GM12892 (cell line): ENCODE measurements at places on chromosomes 13 and 19.

- no peak for DNase-seq
These were observed 19.0 kb downstream of the VSTM2B start for GRCh38 chr19:29544656-29545360.

GRCh38 chr13:33352041-33352440 is 66.5 kb upstream of the STARD13 start:
- no peak for DNase-seq

DNA sequence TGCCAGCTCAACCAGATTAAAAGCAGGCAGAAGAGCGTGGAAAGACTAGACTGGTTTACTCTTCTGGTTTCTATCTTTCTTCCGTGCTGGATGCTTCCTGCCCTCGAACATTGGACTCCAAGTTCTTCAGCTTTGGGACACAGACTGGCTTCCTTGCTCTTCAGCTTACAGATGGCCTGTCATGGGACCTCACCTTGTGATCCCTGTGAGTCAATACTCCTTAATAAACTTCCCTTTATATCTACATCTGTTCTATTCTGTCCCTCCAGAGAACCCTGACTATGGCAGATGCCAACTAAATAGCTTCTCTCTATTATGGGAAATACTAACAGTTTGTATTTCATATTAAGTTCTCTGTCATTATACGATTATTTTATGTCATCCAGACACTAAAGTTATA is 609.1 kb downstream of the LMO7 start:
- DNase-seq, result no peak

DNA sequence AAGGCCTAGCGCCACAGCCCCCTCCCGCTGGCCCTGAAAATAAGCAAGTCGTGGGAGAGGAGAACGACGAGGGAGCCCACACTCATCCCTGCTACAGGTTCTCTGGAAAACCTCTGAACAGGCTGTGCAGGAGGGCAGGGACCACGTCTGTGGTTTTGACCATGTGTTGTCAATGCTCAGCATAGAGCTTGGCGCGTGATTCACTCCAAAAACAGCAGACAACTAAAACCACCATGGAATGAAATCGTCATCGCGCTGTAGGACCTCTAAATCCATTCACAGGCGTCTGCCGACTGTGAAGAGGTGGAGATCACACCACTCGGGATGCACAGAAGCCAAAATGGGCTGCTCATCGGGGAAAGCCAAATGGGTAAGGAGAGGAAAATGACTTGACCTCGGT is 121.3 kb downstream of the COL4A1 start:
- no peak for DNase-seq

DNA sequence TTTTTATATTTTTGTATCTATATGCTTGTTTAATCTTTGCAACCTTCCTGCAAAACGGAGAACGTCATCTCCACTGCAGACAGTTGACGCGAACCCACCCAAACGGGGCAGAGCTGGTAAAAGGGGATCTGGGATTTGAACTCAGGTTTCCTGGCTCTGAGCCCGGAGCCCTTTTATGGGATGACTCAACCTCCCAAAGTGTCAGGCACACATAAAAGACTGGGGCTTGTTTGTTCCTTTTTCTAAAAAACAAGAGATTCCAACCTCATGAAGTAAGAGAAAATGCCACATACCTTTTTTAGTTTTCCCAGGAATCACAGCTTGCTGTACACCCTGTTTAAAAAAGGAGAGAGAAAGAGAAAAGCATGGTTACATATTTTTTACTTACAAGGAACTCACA is 78.9 kb downstream of the GADD45B start:
- no peak for DNase-seq

GRCh38 chr19:17873786-17874757 is 2.3 kb downstream of the SLC5A5 start:
- peak; percentile 88 for DNase-seq

- peak; percentile 82 for DNase-seq
These were observed at the start of gene ETHE1 for GRCh38 chr19:43526884-43527859. Gene ETHE1 (minus strand): TSS chr19:43527201. CDS start chr19:43527177, 24 bp downstream.

DNA sequence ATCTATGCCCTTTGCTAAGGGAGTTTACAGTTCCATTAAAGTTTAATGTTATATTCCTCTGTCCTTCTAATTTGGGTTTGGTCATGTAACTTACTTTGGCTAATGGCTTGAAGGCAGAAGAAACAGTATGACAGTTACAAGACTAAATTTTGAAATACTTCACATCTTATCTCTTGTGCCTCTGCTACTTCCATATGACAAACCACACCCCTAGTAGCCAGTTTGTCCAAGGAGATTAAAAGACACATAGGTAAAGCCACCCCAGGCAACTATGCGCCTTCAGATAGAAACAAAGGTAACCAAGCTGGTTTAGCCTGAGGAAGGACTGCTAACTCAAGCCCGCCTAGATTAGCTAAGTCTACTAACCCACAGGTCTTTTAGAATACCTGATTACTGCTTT is 273.4 kb upstream of the MIR17HG start:
- DNase-seq, result no peak

- DNase-seq, result no peak
These were observed 128.1 kb downstream of the TUBA3C start for GRCh38 chr13:19053561-19053960.

GRCh38 chr13:112641456-112642089 is 48.3 kb upstream of the ATP11A start:
- no peak for DNase-seq

- no peak for DNase-seq
These were observed 1548.9 kb upstream of the PCDH20 start for GRCh38 chr13:62964522-62964921.

DNA sequence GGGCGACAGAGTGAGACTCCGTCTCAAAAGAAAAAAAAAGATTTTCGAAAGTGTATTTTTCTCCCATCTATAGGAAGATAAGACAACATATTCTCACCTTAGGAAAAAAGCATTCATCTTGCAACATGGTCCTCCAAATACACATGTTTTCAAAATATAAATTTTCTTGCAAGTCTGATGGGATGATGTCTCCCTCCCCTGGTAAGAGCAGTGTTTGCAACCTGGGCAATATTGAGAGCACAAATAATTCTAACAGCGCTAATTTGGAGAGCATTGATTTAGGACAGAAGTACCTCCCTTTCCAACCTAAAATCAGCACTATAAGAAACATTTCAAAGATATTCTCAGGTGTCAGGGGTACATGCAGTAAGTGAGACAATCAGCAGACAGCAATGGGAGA is 61.0 kb upstream of the SHISA2 start:
- no peak for DNase-seq

DNA sequence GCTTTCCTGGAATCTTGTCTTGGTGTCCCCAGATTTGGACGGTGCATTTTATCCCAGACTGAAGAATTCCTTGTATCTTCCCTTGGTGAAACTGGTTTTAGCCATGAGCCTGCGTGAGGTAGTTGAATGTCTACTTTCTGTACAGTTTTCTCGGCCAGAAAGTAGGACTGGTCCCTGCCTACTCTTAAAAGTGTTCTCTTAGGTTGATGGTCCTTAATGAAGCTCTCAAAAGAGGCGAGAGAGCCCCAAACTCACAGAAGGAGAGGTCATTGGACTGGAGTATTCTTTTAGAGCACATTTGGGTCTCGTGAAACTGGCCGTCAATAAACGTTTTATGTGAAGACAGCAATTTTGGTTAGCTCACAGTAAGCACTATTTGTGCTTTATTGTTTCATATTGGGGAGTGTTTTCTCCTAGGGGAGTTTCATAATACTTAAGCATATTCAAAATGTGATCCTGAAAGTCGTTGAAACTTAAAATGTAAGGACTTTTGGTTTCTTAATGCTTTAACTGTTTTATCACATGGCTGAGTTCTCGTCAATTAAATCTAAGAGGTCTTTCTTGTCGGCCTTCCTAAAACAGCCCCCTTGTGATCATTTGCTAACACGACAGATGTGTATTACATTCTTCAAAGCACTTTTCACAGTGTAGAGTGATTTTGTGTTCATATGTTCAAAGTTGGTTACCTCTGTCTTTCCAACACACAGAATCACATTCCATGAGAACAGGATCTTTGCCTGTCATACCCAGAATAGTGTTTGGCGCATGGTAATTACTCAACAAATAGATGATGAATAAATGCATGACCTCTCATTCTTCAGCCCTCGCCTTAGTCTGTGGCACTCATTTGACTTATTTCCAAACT is 889 bp downstream of the GTF2F2 start:
- no peak for DNase-seq

DNA sequence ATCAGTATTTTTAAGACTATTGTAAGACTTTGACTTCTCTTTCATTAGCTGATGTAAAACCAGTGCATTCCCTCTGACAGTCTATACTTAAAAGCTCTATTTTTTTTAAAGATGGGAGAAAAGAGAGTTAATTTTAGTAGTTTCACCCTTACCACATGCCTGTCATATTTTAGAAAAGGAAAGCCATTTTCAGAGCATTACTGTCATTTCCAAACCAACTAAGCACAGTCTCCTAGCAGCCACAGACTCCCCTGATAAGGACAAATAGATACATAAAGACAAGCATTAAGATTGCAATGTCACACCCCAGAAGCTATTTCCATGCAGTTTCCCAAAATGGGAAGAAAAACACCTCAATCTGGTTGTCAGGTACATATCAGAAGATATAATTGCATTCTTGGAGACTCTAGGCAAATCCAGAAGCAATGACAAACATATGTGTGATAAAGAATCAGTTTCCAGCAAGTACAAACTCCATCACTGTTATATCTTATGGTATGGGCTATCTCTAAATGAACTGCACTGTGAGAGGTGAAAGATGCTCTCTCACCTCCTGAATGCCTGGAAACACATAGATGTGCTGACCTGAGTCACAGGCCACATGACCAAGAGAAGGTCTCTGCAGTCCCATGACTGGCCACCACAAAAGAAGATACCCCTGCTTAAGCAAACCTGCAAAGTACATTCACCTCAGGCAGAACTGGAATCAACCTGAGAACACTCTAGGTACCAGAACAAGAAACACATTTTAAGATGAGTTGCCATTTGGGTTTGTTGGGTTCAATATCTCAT is 303.3 kb downstream of the POU4F1 start:
- no peak for DNase-seq

- no peak for DNase-seq
These were observed 166.4 kb downstream of the CACNA1A start for GRCh38 chr19:13339869-13340268.

DNA sequence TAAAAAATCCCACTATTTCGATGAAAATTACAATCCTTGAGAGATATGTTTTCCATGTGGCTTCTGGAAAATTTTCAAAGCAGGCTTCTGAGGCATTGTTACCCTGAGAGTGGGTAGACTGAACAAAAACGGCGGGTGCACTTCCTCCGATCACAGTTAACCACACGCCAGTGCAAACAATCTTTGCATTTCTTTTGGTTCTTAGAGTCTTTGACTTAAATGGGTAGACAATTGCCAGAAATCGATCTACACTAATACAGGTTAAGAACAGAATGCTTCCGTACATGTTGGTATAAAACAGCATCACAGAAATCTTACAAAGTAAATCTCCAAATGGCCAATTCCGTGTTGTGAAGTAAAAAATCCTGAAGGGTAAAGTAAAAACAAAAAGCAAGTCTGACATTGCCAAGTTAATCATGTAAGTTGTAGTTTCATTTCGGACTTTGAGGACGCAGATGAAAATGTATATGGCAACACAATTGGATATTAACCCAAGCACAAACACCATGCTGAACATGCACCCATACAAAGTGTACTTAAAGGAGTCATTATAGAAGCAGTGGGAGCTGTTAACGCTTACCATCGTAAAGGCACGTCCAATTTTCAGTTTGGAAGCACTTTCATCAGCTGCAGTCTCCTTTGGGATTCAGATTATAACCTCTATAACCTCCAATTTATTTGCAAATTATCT is 927 bp downstream of the LPAR6 start:
- DNase-seq, result no peak

DNA sequence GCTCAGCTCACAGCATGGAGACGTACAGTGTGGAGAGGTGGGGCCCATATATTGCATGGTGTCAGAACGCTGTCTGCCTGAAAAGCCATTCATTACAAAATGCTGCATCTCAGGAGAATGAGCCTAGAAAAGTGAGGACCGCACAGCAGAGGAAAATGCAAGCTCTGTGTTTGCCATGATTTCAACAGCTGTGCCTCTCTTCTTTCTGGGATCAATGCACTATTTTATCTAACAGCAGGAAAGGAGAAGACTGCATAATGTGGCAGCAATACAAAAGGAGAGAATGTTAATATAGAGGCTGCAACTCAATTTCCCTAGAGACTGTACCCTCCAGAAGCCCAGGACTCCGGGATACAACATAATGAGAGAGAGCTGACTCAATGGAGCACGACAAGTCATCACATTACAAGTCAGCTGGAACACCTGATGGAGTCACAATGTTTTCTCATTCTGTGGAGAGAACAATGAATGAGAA is 368.0 kb downstream of the FGF14 start:
- DNase-seq, result no peak

DNA sequence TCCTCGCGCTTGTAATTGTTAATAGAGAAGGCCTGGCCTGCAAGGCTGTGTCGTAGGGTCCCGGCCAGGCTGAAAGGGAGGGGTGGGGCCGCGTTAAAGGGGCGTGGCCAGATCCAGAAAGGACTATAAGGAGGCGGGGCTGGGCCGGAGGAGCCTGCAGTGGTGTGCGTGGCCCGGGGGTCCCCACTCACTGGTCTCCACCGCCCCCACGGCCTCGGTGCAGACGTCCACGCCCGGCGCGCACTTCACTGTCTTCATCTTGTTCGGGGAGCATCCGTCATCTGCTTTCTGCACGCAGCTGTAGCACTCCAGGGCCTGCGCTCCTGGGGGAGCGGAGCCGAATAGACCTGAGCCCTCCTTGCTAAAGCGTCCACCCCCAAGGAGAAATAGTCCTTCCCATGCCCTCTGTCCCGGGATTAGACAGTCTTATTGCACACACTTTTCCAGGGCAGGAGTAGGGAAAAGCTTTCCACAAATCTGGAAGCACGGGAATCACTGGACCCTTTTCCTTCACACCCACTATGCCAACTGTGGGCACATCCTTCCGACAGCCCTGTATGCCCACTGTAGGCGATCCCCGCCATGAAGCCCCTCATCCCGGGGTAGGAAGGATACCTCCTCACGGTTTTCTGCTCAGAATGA is 1.2 kb downstream of the LYPD3 start:
- no peak for DNase-seq

- DNase-seq, result no peak
These were observed 21.0 kb downstream of the CCDC8 start for GRCh38 chr19:46392252-46392801.

- DNase-seq, result no peak
These were observed 17.3 kb downstream of the DIAPH3 start for GRCh38 chr13:60146471-60146870.

DNA sequence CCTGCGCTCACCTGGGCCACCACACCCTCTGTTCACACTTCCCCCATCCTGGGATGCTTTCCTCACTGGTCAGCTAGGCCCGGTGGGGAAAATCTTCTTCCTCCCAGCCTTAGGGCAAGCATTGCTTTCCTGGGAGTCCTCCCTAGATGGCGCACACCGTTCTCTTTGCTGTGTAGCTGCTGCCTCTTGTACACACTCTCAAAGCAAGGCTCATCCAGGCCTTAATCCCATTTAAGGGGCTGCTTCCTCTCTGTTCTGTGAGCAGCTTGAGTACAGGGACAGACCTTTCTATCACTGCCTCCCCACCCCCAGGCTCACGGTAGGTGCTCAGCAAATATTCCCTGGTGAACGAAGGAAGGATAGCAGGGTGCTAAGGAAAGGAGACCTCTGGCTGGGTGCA is 11.1 kb downstream of the SLC7A10 start:
- DNase-seq, result no peak

- DNase-seq, result no peak
These were observed 48.9 kb upstream of the URAD start for GRCh38 chr13:28037399-28037798.
